ENCODE measurements at places on chromosomes 5 and 9. TPM values are rescaled to one million over a fixed set of nuclear protein-coding genes. Genes with fewer than 3 reads are reported as not detected.

UBE2B gene
- total RNA-seq, result 20.3 TPM

C1QTNF2 gene
- 0.64 TPM for total RNA-seq

LRRC19 gene
- total RNA-seq, result not detected

ARHGEF37 gene
- 0.64 TPM for total RNA-seq

OR1L4 gene
- not detected for total RNA-seq

ARRDC1 gene
- 12.5 TPM for total RNA-seq

SMU1 gene
- total RNA-seq, result 42.7 TPM

DNA sequence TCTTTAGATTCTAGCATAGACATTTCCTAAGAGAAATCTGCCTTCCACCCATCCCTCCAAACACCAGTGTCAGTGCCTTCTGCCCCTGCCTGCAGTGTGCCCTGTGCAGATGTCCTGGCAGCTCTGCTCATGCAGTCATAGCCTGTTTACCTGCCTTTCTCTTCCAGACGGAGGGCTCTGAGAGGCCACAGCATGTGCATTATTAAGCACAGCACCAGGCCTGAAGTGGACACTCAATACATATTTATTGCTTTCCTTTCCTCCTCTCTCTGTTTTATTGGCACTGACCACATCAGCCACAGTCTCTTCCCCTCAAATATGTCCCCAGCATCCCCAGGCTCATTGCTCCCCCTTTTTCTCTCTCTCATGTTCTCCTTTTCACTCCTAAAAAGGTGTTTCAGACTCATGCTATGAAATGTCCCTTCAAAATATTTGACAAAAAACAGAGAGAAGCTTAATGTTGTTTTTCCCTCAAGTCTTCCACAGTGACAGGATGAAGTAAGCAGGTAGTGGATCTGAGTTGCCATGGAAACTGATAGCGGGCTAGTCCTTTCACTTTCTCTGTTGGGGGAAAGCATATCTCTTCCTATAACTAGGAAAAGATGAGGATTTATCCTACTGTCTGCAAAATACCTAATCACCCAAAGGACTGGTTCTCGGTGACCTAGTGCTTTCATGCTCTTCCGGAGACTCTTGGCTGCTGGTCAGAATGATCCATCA is 100.9 kb downstream of the ATP10B start:
- DNase-seq, result no peak

GRCh38 chr9:38765101-38765500 is 45.2 kb upstream of the FAM240B start:
- DNase-seq, result no peak

GRCh38 chr5:180736536-180736935 is 3.3 kb downstream of the OR2Y1 start:
- no peak for DNase-seq

- DNase-seq, result no peak
Measured at GRCh38 chr5:28710360-28710759, 1672.0 kb upstream of the CDH9 start.

GRCh38 chr5:50807661-50808060 is 141.2 kb downstream of the PARP8 start:
- no peak for DNase-seq

- DNase-seq, result no peak
Measured at GRCh38 chr5:87729781-87730180, 317.1 kb upstream of the CCNH start.

DNA sequence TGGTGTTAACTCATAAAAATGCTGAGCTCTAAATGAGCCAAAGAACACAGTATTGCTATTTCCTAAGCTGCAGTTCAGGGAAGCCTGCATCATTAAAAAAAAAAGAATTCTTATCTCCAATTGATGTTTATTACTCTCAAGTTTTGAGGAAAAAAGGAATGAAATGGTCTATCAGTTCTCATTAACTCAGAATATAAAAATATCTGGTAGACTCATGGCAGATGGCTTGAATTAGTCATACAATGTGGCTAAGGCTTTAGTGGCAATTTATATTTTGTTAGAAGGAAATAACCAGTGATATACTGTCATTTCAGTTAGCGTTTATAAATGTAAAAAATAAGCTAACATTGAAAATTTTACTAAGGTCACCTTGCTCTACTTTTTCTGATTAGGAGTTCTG is 1403.4 kb upstream of the C9orf72 start:
- DNase-seq, result no peak

DNA sequence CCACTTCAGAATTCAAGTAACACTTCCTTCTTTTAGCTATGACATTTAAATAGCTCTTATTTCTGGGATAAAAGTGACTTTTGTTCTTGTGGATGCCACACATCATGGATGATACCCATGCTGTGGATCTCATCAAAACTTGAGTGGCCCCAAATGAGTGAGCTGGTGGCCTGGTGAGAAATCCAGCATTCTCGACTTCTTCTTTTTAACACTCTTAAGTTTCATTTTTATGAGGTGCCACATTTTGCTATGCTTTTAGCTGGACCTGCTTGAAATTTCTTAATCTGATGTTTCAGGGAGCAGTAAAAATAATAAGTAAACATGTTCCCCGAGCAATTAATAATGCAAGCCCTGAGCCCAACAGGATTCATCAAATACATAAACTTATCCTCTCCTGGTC is 384.8 kb upstream of the MEF2C start:
- no peak for DNase-seq

- DNase-seq, result peak; percentile 50
Measured at GRCh38 chr9:36039696-36040095, 3.0 kb downstream of the RECK start.

- DNase-seq, result peak; percentile 66
Measured at GRCh38 chr5:134026521-134027287, 21.9 kb upstream of the VDAC1 start.

GRCh38 chr5:1963941-1964451 is 81.3 kb upstream of the IRX4 start:
- no peak for DNase-seq

DNA sequence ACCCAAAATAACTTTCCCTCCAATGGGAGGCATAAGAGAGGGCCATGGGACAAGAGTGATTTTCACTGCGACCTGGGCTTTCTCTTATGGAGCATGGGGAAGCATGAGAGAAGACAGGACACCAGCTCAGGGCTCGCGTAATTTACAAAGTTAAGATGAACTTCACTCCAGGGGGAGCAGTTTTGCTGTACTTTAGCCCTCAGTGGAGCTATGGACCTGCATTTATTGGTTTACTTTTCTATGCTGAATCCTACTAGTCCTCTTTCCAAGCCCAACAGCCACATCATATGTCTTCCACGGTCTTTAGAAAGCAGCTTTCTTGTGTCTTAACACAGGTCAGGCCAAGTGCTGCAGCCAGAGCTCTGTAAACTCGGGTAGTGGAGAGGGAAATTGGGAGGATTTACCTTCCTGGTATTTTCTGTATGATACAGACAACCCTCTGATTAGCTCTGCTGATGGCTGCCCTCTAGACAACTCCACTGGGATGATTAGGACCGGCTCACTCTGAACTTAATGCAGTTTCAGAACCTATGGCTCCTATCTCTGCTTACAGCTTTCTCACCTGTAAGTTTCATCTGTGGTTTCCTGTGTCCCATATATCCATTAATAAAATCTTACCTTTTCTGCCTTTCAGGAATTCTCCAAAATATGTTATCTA is 581.0 kb upstream of the RORB start:
- peak; percentile 8 for DNase-seq

DNA sequence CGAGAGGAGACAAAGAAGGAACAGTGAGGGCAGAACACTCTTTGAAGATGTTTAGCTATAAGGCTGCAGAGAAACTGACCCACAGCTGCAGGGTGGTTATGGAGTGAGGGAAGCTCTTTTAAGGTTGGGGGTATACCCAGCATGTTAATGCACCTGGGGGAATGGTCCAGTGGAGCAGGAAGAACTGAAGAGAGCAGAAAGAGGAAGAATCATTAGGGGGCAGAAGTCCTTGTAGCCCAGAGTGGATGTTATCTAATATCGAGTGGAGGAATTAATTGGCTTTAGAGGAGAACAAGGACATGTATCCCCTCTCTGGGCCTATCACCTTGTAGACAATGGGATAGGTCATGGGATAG is 7.7 kb downstream of the IL4 start:
- no peak for DNase-seq

DNA sequence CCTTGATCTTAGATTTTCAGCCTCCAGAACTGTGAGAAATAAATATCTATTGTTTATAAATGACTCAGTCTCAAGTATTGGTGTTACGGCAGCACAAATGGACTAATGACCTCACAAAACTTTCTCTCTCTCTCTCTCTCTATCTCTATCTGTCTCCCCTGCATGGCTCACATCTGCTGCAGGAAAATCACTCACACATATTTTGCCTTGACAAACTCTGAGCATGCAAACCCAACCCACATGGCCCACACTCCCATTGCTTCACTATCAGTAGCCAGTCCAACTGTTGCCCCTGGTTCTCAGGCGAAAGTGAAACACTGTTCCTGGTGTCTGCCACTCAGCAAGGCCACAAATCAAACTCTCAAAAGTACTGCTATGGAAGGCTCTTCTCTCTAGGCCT is 66.4 kb upstream of the PIK3R1 start:
- DNase-seq, result peak; percentile 73
